ENCODE measurements at places on chromosomes 5 and 9. TPM values are rescaled to one million over a fixed set of nuclear protein-coding genes. Genes with fewer than 3 reads are reported as not detected.

- DNase-seq: no peak
Measured at GRCh38 chr9:126386088-126386487, 59.5 kb downstream of the MVB12B start.

DNA sequence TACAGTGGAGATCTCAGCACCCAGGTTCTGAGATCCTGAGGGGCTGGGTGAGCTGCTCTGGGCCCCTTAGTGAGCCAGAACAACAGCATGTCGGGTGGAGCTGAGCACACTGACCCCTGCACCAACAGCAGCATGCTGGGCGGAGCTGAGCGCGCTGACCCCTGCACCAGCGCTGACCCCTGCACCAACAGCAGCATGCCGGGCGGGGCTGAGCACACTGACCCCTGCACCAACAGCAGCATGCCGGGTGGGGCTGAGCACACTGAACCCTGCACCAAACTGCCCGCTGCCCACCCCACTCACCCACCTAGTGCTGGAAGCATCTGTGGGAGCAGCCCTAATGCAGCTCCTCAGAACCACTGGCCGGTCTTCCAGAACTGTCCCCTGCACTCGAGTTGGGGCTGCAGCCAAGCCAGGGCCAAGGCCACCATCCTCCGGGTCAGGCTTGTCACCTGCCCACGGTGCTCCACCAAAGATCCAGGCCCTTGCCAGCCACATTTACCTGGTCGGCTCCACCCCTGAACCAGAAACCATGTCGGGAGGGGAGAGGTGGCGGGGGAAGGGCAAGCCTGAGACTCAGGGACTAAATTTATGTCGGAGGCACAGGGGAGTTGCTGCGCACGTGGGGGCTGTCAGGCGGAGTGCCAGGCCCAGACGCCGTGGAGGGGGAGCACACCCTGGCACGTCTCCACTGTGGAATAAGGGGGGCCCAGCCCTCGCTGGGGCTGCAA is 80.3 kb downstream of the ADAMTS2 start:
- no peak for DNase-seq

GRCh38 chr5:66620711-66621110 is 24.5 kb downstream of the MAST4 start:
- no peak for DNase-seq

TLX3 gene
- total RNA-seq: 0.32 TPM

LTC4S gene
- total RNA-seq: 1.8 TPM

TOMM5 gene
- total RNA-seq: 95.4 TPM

DNA sequence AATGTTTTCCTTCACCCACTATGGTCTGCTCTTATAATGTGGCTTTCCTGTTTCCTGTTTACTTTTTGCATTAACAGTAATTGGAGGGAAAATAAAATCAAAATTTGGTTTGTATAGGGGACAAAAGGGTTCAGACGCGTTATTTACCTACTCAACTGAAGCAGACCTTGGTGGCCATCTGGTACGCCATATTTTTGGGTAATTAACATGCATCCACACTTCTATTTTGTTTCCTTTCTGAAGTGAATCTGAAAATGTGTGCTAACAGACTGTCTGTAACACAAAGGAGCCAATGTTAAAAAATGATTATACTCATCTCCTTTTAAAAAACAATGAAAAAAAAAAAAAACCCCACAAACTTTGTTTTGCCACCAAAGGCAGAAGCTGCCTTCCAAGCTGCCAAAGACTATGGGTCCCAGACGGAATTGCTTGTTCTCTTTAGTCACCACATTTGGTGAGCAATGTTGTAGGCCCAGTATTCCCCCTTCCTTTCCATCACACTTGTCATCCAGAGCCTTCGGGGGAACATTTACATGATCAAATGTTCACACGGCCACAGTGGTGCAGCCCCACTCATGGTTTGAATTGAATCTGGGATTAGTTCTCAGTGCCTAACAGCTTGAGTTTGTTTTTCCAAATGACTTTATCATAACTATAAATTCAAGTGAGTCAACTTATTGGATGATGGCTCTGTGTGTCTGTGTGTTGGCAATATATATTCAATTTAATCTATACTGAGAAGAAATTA is 323.7 kb upstream of the CD180 start:
- no peak for DNase-seq

GRCh38 chr5:88674356-88675167 is 208.4 kb downstream of the MEF2C start:
- no peak for DNase-seq

GRCh38 chr5:148259288-148259687 is 9.3 kb upstream of the SPINK13 start:
- no peak for DNase-seq

GRCh38 chr5:163456840-163457239 is 3.1 kb downstream of the NUDCD2 start:
- no peak for DNase-seq

ABCA1 gene
- 46.9 TPM for total RNA-seq

- no peak for DNase-seq
Measured at GRCh38 chr5:156350256-156350655, 23.3 kb downstream of the SGCD start.

DNA sequence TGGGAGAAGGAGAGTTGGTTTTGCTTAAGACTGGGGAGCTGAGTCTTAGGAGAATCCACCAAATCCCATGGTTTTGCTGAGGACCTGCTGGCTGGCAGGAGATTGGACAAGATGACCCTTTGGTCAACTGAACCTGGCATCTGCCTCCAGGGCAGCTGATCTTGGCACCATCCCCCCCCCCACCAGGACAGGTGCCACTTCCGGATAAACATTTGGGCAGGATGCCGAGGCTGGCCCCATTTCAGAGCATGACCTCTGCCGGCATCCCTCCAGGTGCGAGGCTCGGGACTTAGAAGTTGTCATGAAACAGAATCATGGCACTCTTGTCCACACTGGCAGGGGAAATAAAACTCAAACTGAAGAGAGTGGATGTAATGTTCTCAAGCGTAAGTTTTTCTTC is 165.6 kb downstream of the MACROH2A1 start:
- no peak for DNase-seq

SIMC1 gene
- 13.5 TPM for total RNA-seq

DNA sequence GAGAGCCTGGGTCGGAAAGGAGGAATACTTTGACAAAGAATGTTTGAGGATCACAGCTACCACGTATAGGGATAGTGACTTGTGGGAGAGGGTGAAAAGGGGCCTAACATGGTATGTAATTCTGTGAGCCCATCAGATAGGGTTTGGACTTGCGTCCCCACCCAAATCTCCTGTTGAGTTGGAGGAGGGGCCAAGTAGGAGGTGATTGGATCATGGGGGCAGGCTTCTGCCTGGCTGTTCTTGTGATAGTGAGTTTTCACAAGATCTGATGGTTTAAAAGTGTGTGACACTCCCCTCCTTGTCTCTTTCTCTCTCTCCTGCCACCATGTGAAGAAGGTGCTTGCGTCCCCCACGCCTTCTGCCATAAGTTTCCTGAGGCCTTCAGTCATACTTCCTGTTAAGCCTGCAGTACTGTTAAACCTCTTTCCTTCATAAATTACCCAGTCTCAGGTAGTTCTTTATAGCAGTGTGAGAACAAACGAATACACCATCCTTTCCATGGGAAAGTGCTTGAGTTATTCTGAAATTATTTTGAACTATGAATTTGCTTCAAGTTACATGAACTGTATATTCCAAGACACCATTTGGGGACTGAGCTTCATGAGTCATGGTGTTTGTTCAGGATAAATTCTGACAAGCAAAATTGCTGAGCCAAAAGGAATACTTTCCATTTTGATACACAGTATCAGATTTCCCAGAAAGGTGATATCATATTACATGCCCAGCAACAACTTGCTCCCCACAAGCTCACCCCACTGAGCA is 68.8 kb upstream of the SSBP2 start:
- DNase-seq: no peak

DNA sequence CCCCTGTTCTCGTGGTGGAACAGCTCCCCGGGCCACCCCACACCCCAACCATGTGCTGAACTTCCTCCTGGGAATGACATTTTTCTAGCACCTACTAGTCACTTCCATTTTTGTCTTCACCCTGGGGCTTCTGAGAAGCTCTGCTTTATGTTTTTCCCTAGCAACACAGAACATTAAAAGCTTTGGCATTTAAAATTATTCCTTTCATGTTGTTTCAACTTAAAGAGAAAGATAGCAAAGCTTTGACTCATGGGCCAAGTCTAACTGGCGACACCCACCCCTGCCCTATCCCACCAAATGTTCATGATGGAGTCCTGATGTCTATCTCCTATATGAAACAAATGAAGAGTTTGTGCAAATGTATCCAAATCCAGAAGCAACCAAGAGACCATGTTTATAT is 22.4 kb downstream of the BOD1 start:
- no peak for DNase-seq

ENDOG gene
- total RNA-seq: 6.4 TPM

TAF11L2 gene
- total RNA-seq: not detected

DNA sequence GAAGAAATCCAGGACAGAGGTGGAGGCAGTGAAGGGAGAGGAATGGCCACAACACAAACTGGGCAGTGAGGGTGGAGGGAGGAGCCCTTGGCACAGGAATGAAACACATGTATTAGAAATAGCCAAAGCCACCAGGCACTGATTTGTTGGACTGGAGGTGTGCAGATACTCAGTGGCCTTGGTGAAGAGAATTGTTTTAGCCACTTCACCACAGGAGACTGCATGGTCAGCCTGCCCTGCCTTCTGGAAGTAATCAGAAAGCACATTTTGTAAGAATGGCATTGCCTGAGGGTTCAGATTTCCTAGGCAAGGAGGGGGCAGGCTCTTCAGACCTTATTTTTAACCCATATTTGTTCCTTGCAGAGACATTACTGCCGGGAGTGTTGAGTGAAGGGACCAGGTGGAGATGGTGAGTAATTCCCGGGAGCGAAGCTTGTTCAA is 2.2 kb downstream of the SGCD start:
- no peak for DNase-seq

GRCh38 chr5:97449172-97449571 is 266.1 kb upstream of the RIOK2 start:
- DNase-seq: no peak

- no peak for DNase-seq
Measured at GRCh38 chr5:131423056-131423455, 159.2 kb downstream of the CDC42SE2 start.

- DNase-seq: no peak
Measured at GRCh38 chr5:6378766-6379103, 388 bp upstream of the MED10 start.

SPOCK1 gene
- 8.9 TPM for total RNA-seq

ANKRD33B gene
- total RNA-seq: 4.4 TPM

- DNase-seq: no peak
Measured at GRCh38 chr9:79008916-79009315, 562.8 kb upstream of the TLE4 start.

ALAD gene
- 16.6 TPM for total RNA-seq

DNA sequence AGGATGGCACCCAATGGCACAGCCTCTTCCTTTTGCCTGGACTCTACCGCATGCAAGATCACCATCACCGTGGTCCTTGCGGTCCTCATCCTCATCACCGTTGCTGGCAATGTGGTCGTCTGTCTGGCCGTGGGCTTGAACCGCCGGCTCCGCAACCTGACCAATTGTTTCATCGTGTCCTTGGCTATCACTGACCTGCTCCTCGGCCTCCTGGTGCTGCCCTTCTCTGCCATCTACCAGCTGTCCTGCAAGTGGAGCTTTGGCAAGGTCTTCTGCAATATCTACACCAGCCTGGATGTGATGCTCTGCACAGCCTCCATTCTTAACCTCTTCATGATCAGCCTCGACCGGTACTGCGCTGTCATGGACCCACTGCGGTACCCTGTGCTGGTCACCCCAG is 25.4 kb downstream of the HRH2 start:
- no peak for DNase-seq

FRRS1L gene
- 7.8 TPM for total RNA-seq

- DNase-seq: no peak
Measured at GRCh38 chr5:120314191-120314590, 149.9 kb upstream of the PRR16 start.

DNA sequence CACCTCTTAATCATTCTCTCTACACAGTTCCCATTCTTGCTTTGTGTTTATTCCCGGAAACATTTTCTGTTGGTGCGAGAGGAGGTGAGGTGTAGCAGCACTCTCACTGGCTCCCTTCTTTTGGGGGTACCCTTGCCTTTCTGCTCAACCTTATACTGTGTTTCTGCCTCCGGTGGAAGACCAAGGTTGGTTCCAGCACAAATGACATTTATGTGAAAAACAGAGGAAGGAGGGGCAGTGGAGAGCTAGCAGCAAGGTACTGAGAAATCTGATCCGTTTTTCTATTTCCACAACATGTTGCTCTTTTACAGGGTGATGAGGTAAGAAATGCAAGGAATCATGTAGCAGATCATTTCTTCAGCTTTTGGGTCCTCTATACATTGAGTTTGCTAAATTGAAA is 648.0 kb upstream of the DMAC1 start:
- no peak for DNase-seq

GRCh38 chr5:2991884-2992283 is 240.4 kb upstream of the IRX2 start:
- DNase-seq: no peak

DNA sequence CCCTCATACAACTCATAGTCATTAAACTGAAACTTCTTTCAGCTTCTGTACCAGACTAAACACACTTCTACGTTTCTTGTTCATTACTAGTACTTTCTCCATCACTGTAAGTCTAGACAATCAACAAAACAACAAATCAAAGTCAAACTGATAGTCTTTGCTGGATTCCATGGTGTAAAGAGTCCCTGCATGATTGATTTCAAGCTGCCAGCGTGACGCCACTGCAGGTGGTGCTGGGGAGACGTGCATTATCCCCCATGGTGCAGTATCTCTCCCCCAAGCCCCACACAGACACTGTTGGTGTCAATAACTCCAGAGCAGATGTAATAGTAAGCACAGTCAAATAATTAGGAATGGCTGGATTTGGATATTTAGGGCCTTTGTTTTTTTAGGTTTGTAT is 10.7 kb upstream of the SLC2A8 start:
- DNase-seq: no peak

DNA sequence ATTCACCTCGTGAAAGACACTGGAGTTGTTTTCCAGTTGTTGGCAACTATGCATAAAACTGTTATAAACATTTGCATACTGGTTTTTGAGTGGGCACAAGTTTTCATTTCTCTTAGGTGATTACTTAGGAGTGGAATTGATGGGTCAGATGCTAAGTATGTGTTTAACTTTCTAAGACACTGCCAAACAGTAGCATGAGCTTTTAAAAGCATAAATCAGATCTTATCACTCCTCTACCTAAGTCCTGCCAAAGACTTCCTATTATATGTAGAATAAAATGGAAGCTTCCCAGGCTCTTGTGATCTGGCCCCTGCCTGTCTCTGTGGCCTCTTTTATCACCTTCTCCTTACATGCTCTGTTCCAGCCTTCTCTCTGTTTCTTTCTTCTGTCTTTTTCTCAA is 72.6 kb downstream of the SH3RF2 start:
- no peak for DNase-seq

GRCh38 chr9:68505681-68506409 is 34.8 kb downstream of the TMEM252 start:
- DNase-seq: no peak

GRCh38 chr9:96158147-96158546 is 143.8 kb downstream of the HSD17B3 start:
- no peak for DNase-seq

DNA sequence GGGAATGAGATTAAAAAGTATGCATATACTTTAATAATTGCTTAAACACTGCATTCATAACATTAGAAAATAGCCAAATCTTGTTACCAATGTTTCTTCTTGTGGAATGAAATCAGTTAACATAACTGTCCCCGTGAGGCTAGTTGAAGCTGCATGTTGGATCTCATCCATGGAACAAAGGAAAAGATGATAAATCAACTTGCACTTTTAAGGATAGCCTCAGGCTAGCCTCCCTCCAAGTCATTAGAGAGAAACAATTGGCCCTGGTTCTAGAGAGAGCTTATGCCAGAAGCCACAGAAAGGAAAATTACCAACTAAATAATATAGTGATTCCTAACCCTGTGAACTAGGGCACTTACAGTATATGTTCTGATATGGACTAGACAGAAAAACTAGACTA is 66.9 kb downstream of the GRIN3A start:
- DNase-seq: no peak
